Lung (tissue), 17 donors: ENCODE measurements at places on chromosomes 3 and 15. TPM values are rescaled to one million over a fixed set of nuclear protein-coding genes. Genes with fewer than 3 reads are reported as not detected.

SNTN gene
- 51.0 TPM for total RNA-seq

IGSF11 gene
- 0.77 TPM for total RNA-seq

SEMA3G gene
- total RNA-seq: 30.8 TPM

FMN1 gene
- 45.2 TPM for total RNA-seq

CSPG4 gene
- 38.1 TPM for total RNA-seq

GOLGA6L10 gene
- total RNA-seq: 7.0 TPM

DNA sequence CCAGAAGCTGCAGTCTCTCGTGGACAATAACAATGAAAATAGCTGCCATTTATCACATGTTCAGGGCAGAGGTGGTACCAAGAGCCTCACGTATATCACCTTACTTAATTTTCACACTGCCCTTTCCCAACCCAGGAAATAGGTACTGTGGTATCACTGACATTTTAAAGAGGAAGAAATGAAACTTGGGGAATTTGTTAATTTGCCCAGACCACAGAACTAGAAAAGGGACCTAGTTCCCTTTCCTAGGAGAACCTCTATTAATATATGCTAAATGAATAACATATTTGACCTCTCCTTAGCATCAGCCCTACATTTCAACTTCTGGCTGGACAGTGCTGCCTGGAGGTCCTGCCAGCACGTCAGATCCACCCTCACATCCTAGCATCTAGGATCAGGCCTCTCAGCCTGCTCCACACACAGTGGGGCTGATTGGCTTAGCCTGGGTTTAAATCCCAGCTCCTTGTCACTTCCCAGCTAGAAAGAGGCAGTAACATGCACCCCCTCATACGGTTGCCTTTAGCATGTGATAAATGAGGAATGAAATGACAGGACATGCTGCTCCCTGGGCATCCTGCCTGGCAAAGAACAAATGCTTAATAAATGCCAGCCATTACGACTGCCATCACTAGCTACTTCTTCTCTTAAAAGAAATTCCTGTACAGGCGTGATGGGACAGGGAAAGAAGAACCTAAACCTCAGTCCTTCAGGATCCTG is 95.1 kb upstream of the TNFAIP8L3 start:
- H3K27me3 ChIP-seq: peaks cover 7% of the 10 kb centered on the region
- DNase-seq: no peak
- H3K4me1 ChIP-seq: no peaks in the 10 kb centered on the region
- H3K36me3 ChIP-seq: no peaks in the 10 kb centered on the region

- H3K27me3 ChIP-seq: no peaks in the 10 kb centered on the region
- H3K36me3 ChIP-seq: no peaks in the 10 kb centered on the region
- no peak overlapping the region for H3K27ac ChIP-seq
Observed at GRCh38 chr3:133490468-133491351, 82.8 kb upstream of the CDV3 start.

DNA sequence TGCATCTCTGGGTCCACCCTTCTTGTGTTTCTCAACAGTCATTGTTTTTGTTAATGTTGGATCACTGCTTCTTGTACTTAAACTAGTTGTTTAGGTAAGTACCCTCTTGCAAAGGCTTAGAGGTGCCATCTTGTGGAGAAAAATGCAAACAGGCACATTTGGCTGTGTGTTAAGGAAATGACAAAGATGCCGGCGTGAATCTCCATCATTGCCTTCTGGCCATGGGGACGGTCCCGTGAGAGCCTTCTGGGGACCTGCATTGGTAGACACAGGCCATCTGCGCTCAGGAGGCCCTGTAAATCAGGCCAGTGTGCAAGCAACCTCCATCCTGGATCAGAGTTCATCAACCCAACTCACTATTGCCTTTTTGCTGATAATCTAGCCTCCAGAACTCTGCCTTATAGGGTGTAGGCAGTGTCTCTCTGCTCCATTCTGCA is 158.6 kb upstream of the NR2E3 start:
- H3K36me3 ChIP-seq: no peaks in the 10 kb centered on the region
- H3K27me3 ChIP-seq: no peaks in the 10 kb centered on the region
- H3K27ac ChIP-seq: no peak overlapping the region
- no peaks in the 10 kb centered on the region for H3K4me1 ChIP-seq
- peak; percentile 85 for DNase-seq

DNA sequence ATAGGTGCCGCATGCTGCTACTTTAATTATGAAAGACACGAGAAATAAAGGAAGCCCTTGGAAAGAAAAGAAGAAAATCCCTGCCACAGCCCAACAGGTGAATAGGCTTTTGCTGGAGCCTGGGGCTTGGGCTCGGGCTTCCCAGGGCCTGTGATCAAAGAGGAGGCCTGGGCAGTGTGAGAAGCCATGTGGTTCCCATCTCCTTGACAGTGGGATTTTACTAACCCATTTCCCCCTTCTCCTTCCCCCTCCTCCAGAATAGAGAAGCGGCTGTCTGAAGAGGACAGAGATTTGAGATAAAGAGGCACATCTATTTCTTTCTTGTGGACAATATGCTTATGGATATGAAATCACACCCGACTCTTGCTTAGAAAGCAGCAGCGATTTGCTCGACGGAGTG is 369.1 kb downstream of the MCTP2 start:
- no peak overlapping the region for H3K27ac ChIP-seq
- no peak for DNase-seq
- H3K36me3 ChIP-seq: no peaks in the 10 kb centered on the region
- no peaks in the 10 kb centered on the region for H3K27me3 ChIP-seq
- H3K4me1 ChIP-seq: peaks cover 12% of the 10 kb centered on the region

GRCh38 chr3:66816090-66816761 is 181.9 kb upstream of the KBTBD8 start:
- H3K36me3 ChIP-seq: no peaks in the 10 kb centered on the region
- H3K27me3 ChIP-seq: no peaks in the 10 kb centered on the region
- DNase-seq: peak; percentile 69
- no peak overlapping the region for H3K4me3 ChIP-seq
- no peak overlapping the region for H3K27ac ChIP-seq

DNA sequence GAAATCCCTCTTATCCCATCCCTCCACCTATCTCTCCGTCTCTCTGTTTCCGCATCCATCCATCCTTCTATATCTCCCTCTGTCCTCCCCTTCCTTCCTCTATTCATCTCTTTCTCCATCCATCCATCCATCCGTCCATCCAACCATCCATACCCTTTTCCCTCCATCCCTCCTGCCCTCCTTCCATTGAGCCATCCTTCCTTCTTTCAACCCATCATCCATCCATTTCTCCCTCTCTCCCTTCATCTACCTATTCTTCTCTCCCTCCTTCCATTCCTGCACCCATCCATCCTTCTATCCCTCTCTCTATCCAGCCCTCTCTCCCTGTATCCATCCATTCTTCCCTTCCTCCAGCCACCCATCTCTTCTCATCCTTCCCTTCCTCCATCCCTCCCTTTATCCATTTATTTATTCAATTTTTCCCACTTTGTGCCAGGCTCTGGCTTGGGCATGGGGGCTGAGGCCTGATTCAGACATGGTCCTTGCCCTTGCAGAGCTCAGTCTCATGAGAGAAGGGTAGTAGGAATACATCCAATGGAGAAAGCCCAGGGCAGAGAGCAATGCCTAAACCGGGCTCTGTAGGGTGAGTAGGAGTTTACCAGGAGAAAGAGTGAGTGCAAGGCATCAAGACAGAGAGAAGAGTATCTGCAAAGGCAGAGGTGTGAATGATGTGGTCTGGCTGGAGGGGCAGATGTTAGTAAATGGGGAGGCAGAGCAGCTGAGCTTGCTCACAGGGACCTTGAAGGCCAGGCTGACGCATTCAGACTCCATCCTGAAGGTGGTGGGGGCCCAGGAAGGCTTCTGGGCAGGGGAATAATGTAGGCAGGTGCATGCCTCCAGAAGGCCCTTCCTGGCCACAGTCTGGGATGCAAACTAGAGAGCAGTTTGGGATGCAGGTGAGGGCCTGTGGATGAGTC is 19.5 kb upstream of the FBLN2 start:
- H3K27ac ChIP-seq: no peak overlapping the region
- H3K36me3 ChIP-seq: no peaks in the 10 kb centered on the region
- no peaks in the 10 kb centered on the region for H3K4me1 ChIP-seq
- no peak overlapping the region for H3K4me3 ChIP-seq

GRCh38 chr15:69576948-69577351 is 124.3 kb downstream of the RPLP1 start:
- no peaks in the 10 kb centered on the region for H3K27me3 ChIP-seq
- no peak overlapping the region for H3K4me3 ChIP-seq
- H3K27ac ChIP-seq: no peak overlapping the region
- no peak for DNase-seq

DNA sequence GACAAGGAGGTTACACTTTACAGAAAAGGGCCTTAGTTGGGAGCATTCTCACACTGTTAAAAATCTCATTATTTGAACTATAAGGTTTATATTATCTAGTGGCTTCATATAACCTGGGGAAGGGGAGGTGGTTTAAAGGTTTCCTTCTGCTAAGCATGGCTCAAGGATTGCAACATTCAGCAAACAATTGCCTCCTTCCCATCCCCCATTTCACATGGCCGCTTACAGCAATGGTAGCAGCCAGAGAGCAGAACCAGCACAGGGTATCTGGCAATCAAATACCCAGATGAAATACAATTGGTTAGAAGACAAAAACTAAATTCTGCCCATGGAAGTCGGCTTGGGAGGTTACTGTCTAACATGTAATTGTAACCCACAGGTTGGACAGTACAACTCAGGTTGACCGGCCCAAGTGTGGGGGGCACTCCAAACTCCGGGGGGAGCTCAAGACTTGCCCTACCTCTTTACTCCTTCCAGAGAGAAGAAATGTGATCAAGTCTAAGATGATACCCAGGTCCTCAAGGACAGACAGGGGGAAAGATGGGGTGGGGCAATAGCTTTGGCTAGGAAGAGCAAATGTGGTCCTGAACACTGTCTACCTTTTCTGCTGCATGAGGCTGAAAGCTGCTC is 15.5 kb downstream of the ETV5 start:
- no peak overlapping the region for H3K27ac ChIP-seq
- peaks cover 8% of the 10 kb centered on the region for H3K36me3 ChIP-seq
- H3K27me3 ChIP-seq: no peaks in the 10 kb centered on the region
- peaks cover 9% of the 10 kb centered on the region for H3K4me1 ChIP-seq
- H3K4me3 ChIP-seq: no peak overlapping the region
- no peak for DNase-seq

DNA sequence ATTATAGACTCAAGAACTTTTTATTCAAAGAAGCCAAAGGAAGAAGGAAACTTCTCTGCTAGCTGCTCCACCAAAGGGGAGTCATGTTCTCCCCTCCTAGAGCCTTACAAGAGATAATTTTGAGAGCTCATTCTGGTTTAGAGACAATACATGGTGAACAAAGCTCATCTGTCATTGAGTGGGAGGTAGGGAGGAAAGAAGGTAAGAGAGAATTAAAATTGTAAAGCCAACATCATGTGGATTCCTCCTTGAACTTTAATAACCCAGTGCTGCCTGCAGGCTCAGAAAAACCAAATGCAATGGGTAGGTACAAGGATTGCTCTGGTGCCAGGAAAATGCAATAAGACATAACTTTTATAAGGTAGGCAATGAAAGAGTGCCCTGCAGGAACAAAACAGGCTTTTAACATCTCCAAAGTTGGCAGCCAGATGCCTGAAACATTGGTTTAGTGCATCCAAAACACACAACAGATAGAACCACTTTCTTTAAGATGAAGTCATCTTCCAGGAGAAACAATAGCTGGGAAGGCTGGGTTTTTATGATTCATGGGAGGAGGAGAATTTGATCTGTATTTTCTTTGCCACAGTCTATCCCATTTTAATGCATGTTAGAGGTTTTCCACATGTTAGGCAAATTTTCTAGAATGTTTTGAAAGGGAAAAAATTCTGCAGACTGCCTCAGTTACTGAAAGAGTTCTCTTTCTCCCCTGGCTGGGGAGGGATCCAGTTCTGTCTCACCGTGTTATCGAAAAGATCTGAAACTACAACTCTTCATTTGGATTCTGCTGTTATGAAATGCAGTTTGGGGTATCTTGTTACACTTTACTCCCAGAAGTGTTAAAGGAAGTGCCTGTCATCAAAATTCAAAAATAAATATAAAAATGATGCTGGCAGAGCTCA is 11.3 kb upstream of the ARHGEF3 start:
- no peaks in the 10 kb centered on the region for H3K27me3 ChIP-seq
- H3K4me3 ChIP-seq: no peak overlapping the region
- no peak overlapping the region for H3K27ac ChIP-seq
- H3K4me1 ChIP-seq: peaks cover 8% of the 10 kb centered on the region
- no peak for DNase-seq
- H3K36me3 ChIP-seq: no peaks in the 10 kb centered on the region

DNA sequence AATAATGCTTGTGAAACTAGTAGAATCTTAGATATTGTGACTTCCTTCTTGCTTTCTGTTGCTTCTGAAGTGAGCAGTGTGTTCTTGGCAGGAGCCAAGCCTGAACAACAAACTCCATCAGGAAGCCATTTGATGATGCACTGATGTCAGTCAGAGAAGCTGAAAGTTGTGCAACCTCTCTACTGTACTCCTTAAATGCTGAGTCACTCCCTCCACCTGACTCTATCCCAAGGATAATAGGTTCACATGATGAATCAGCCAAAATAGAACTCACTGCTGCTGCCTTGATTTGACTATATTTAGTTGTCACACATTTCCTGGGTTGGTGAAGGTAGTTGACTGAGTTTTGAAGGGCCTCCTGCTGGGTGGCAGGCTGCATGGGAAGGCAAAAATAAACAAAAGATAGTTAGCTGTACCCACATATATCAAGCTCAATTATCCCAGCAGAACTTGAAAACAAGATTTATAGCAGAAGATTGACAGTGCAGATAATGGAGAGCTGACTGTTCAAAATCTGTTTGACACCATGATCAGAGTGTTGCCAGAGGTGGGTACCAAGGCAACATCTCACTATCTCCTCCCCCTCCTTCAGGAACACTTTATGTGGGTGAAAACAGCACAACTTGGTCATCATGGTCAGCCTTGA is 328.4 kb upstream of the DPH6 start:
- H3K27ac ChIP-seq: no peak overlapping the region
- DNase-seq: no peak
- no peaks in the 10 kb centered on the region for H3K27me3 ChIP-seq
